ENCODE measurements at places on chromosomes 3 and 15. TPM values are rescaled to one million over a fixed set of nuclear protein-coding genes. Genes with fewer than 3 reads are reported as not detected.

The SLC12A1 gene
- under 0.01 TPM for total RNA-seq

The CACNA2D3 gene
- not detected for total RNA-seq

The CELF6 gene
- total RNA-seq, result 1.6 TPM

The MCTP2 gene
- total RNA-seq, result 3.9 TPM

The ATP13A5 gene
- total RNA-seq, result not detected

The HRG gene
- total RNA-seq, result not detected

The CIB1 gene
- total RNA-seq, result 12.8 TPM

The TMEM207 gene
- not detected for total RNA-seq

The ITIH1 gene
- total RNA-seq, result not detected

The CX3CR1 gene
- total RNA-seq, result not detected

The STRIT1 gene
- not detected for total RNA-seq

The TM4SF1 gene
- 299 TPM for total RNA-seq

Data from fibroblast of the aortic adventitia (primary cell).